Activated CD4-positive, alpha-beta T cell treated with anti-CD3 and anti-CD28 coated beads for 4 hours (primary cell): ENCODE measurements at places on chromosomes 5 and 9.

DNA sequence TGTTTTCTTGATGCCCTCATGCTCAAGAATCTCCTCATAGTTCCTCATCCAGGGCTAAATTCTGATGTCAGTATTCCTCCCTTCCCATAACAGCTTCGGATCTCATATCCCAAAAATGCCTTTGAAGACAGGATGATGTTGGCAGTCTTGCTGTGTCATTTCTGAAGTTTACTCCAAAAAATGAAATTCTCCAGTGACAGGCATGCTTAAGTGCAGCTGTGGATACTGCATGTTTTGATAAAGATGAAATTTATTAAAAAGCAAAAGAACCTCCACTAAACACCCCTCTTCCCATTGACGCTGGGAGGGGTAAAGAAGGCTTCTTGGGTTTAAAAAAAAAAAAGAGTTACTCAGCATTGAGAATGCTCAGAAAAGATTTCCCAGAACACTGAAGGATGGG, 43.1 kb downstream of the NDST1 start:
- DNase-seq, result no peak

DNA sequence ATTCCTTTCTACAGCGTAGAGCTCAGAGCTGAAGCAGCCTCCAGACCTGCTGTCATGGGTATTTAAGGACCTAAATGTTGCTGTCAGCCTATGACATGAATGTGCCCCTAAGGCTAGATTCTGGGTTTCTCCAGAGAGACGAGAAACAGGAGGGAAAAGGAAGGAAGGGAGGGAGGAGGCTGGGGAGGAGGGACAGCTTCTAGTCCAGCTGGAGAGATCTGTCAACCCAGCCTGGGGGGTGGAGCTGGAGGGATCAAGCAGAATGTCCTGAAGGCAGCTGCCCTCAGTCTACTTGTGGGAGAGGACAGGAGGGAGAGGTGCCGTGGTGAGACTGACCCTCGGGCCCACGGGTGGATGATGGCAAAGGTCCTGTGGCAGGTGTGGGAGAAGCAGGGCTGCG, 1.1 kb upstream of the DBH start:
- DNase-seq, result no peak

DNA sequence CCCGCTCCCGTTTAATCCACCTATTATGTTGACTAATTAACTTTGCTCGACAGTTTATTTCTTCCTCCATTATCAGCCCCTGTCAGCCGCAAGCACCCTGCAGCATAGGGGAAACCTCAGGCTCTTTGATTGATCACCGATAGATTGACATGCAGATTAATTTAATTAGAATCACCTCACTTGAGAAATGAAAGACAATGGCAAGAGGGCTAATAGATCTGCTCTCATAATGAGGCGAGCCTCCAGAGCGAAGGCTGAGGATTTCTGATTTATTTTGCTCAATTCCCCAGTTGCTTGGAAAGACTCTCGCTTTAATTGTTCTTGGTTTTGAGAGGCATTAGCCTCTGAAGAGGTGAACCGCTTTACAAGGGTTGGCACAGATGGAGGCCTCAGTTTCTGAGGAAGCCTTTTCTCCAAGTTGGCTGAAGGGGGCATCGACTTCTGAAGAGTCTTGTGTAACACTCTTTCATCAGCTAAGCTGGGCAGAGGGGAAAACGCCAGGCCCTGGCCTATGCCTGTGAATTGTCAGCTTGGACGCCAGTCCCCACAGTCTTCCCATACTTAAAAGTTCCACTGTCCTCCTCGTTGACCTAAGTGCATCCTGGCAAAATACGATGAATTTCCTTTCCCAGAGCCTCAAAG, 275.4 kb downstream of the EBF1 start:
- DNase-seq, result no peak

DNA sequence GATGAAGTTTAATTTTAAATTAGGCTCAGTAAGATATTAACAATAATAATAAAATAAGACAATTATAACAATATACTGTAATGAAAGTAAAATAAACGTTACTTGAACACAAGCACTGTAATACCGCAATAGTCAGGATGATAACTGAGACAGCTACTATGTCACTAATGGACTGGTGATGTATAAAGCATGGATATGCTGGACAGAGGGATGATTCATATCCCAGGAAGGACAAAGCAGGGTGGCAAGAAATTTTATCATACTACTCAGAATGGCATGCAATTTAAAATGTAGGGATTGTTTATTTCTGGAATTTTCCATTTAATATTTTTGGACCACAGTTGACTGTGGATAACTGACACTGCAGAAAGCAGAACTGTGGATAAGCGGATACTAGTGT, 196.9 kb downstream of the VPS13A start:
- no peak for DNase-seq

GRCh38 chr5:139392678-139393496, 2.0 kb downstream of the PROB1 start:
- DNase-seq, result peak; percentile 65

GRCh38 chr9:34719021-34719768, 9.3 kb upstream of the CCL21 start:
- no peak for DNase-seq

DNA sequence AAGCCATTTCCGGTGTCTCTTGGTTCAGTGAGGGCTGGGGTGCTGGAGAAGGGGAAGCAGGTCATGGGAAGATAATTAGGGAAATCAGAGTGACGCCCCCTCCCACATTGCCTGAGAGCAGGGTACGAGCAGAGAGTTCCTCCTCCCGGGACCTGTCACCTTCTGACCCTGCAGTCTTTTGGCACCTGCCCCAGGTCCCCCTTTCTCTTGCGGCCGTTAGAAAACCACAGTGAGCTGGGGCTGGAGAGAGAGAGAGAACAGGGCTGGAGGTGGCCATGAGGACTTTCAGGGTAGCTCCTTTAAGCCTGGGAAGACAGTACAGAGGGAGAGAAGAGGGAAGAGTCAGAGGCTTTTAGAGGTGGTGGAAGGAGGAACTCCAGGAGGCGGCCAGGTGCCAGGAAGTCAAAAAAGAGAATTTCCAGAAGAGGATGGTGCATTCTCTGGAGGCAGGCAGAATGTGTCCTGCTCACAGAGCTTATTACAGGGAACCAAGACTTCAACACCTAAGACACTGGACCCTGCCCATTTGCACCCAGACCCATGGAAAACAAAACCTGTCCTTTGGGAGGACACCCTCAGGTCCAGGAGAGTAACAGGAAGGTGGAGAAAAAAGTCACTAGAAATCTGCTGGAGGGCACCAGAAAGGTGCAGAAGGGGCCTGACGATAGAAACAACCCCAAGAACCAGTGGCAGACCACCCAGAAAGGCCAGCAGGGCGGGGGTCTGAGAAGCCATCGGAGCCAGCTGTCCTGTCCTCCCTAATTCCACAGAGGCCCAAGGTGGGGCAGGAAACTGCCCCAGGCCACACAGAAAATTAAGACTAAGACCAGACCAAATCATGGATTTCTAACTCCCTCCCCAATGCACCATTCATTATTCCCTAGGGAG, 6.5 kb upstream of the ACSL6 start:
- no peak for DNase-seq

GRCh38 chr5:61599370-61600122, 267.5 kb downstream of the ZSWIM6 start:
- no peak for DNase-seq

GRCh38 chr9:26244661-26245451, 566.6 kb upstream of the TUSC1 start:
- no peak for DNase-seq

DNA sequence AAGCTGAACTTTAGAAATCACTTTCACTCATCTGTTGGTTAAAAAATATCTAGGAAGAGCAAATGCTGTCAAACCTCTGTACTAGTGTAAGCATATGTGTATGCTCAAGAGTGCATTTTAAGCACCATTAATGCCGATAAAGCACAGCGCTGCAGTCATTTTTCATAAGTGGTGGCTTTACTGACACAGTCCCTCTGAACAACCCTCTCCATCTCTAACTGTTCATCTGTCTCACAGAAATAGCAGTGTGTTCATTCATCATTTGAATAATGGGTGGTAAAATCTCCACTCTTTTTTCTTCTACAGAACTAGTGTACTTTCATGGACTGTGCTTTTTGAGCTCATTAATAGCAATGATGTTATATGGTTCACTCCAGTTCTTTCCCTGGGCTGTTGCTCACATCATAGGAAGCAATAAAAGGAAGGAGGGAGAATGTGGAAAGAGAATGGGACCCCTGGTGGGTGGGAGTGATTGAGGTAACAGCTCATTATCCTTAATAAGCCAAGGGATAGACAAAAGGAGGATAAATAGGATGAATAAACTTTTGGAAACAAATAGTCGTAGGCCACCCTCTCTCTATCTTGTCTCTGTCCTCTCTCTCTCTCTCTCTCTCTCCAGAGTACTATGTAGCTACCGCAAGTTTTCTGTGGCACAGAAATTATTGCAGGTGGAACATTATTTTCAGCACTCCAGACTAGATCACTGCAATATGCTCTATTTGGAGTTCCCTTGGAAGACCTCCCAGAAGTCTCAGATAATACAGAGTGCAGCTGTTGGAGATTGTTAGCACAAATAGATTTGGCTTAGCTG, 117.9 kb upstream of the PRDM9 start:
- no peak for DNase-seq

GRCh38 chr9:113511856-113512761, 48.6 kb downstream of the RGS3 start:
- DNase-seq, result peak; percentile 64

- DNase-seq, result no peak
Observed at GRCh38 chr5:82635561-82636288, 357.6 kb upstream of the RPS23 start.

GRCh38 chr9:126126807-126127206, 199.8 kb upstream of the MVB12B start:
- DNase-seq, result no peak

- DNase-seq, result no peak
Observed at GRCh38 chr5:78534148-78534904, 114.2 kb downstream of the LHFPL2 start.

GRCh38 chr5:134878403-134878802, 4.2 kb downstream of the TXNDC15 start:
- no peak for DNase-seq

DNA sequence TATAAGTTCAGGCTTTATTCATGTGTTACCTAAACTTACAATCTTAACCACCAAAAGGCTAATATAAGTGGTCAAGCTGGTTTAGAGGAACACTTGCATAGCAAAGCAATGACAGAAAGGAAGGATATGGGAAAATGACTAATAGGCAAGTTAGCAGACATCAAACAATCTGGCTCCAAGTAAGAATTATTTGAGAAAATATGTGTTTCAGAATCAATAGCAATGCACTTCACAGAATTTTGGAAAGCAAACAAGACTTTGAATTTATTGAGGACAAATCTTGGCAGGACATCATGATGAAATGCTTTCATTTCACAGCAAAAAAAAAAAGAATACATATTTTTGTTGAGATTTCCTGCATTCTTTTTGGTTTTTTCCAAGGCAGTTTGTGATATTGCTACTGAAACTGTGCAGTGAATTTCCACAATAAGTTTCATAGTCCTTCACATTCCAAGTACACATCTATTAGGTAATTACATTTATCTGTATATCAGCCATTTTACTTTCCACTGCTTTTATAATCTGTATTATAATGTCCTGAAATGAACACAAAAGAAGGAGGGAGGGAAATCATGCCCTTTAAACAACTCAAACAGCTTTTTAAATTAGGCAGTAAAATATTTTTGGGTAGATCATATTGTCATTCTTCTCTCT, 417.9 kb downstream of the NR2F1-AS1 start:
- DNase-seq, result no peak

GRCh38 chr5:86407711-86408110, 210.0 kb upstream of the COX7C start:
- DNase-seq, result no peak
